Myocyte (in vitro differentiated cells): ENCODE measurements at places on chromosomes 7 and 10. TPM values are rescaled to one million over a fixed set of nuclear protein-coding genes. Genes with fewer than 3 reads are reported as not detected.

- DNase-seq, result no peak
Measured at GRCh38 chr10:30854656-30855055, 177.0 kb downstream of the ZNF438 start.

DNA sequence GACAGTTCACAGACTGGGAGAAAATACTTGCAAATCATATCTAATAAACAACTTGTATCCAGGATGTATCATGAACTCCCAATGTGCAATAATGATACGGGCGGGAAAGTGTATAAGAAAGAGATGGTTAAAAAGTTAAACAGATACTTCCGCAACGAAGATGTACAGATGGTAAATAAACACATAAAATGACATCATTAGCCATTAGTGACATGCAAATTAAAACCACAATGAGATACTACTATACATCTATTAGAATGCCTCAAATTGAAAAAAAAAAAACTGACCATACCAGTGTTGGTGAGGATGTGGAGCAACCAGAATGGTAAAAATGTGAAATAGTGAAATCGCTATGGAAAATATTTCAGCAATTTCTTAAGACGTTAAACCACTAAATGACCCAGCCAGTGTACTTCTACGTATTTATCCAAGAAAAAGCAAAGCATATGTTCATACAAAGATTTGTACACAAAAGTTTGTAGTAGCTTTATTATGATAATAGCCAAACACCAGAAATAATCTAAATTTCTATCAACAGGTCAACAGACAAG lies 83.5 kb downstream of the IPMK start:
- DNase-seq, result no peak

DNA sequence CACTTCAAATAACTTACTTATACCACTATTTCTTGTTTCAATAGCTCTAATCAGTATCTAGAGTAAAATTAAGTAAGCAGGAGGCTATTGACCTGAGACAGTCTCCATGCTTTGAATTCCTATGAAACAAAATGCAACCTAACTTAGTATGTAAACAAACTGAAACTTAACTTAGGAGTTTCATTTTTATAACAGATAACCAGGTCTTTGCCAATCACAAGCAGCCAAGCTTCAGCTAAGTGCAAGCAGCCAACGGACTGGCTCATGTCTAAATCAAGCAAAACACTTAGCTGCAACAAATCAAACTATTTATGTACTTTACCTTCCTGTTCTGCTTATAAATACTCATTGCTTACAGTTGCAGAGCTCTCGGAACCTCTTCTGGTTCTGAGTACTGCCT lies 4.4 kb upstream of the GSTK1 start:
- DNase-seq, result no peak

GRCh38 chr7:71886046-71886445 lies 526.1 kb downstream of the CALN1 start:
- no peak for DNase-seq

TAF5 gene
- total RNA-seq, result 2.7 and 3.5 TPM in 2 replicates

DNA sequence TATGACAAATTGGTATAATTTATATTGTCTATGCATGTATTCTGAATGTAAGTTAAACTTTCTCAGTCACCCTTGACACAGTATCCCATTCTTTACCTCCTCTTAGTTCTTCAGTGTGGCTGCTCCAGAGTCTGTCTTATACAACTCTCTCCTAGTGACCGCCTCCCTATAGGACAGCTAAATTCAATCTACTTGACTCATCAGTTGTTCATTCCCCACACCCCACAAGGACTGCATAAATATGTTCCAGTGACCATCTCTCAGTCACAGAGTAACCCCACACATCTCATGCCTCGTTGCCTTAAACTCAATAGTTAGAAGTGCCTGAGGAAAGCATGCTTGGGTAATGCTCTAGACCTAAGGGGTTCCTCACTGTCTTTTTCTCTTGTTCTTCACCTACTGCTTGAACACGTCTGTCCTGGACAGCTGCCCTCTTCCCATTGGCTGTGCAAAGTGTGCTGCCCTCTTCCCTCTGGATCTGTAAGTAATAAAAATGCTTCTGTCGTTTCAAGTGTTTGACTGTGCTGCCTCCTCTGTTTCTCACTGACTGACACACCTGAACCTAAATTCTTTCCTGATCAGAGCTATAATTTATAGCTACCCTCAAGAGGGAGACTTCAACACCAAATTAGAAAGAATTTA lies 494.6 kb upstream of the GRM3 start:
- no peak for DNase-seq

DNA sequence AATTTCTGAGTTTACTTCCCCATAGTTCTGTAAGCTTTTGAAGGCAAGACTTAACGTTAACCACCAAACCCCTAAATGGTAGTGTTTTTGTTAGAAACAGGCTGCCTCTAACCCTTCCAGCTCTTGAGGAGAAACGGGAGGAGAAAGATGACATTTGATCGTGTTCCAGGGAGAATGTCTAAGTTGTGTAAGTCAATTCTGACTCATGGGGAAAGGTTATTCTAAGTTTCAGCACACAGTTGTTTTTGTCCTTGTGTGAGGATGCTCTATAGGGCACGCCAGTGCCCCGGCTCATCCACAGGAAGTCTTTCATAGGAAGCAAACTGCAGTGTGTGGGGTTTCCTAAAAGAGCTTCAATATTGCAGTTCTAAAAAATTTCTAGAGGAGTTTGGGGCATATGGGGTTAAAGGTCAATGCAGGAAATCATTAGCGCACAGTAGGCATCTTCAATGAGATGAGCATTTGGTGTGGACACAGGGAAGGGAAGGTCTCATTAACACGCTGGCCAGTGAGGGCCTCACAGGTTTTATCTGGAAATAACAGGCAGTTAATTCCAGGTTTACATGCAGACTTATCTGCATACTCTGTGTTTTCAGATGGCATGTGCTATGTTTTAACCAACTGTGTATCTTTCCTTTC lies 638.2 kb upstream of the IGFBP3 start:
- DNase-seq, result peak; percentile 24

CCDC146 gene
- total RNA-seq, result 2.3 and 3.4 TPM in 2 replicates

CCL24 gene
- total RNA-seq, result 0.72 TPM in 1 of 2 replicates, not detected in the other

GRCh38 chr7:106112972-106113421 lies 885 bp upstream of the SYPL1 start:
- DNase-seq, result no peak

DNA sequence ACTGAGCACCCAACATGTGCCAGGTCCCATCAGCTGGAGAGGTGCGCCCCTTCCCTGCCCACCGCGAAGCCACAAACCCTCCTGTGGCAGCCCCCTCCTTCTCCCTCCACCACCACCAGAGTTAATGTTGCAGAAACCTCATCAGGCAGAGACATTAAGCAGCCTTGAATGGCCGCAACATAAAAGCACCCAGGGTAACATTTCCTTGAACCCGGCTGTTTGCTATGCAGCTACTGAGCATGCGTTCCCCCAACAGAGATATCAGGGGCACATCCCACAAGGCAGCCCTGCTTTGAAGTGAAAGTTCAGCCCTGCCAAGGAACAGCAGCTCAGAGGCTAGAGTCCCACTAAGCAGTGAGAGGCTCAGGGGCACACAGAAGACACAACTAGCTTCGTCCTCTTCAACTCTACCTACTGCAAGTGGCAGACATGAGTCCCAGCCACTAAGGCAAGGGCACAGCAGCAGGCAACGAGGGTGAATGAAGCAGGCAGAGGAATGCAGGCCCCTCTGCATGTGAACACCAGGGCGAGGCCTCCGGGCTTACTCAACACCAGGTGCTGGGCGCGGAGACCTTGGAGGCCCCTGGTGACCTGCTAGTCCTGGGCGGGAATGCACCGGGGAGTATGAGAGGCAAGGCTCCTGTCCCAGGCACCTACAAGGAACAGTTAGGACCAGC lies 107.4 kb downstream of the SLIT1 start:
- DNase-seq, result no peak

GRCh38 chr10:118870467-118871243 lies 115.9 kb upstream of the CACUL1 start:
- DNase-seq, result peak; percentile 43

- peak; percentile 85 for DNase-seq
Measured at GRCh38 chr10:4545062-4545461, 280.9 kb upstream of the AKR1E2 start.

DNA sequence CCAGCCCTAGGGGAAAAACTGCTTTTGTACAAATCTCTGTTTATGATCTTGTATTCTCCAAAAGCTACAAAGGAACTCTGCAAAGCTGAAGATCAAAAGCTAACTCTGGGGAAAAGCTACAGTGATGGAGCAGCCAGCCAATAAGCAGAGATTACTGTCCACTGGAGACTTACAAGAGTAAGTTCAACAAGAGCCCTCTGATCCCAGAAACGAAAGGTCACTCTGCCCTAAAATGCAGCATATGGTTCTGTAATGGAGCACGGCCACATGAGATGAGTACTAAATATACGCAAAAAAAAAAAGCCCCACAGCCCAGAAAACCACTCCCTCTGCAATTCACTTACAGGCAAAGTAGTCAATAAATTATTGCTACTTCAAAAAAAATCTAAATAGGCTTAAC lies 60.1 kb downstream of the ERCC6 start:
- DNase-seq, result no peak

GPR15LG gene
- not detected in 2 replicates for total RNA-seq

- no peak for DNase-seq
Measured at GRCh38 chr7:88015309-88015708, 81.3 kb downstream of the ADAM22 start.

GPNMB gene
- total RNA-seq, result 382 and 539 TPM in 2 replicates

- no peak for DNase-seq
Measured at GRCh38 chr7:46955531-46955930, 626.4 kb downstream of the TNS3 start.

DNA sequence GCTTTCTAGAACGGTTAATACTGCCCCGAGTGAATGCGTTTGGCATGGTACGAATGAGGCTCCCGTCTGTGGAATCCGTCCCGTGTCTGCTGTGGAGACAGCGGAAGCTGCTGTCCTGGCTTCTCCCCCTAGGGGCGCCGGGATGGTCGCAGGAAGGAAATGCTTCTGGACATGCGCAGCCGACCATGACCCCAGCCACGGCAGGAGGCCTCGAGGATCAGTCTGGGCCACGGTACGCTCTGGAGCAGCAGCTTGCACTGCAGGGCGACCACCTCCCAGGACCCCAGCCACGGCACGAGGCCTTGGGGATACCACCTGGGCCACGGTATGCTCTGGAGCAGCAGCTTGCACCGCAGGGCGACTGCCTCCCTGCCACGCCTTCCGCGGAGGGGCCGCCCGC lies 107.9 kb downstream of the CYTH3 start:
- DNase-seq, result no peak

DNA sequence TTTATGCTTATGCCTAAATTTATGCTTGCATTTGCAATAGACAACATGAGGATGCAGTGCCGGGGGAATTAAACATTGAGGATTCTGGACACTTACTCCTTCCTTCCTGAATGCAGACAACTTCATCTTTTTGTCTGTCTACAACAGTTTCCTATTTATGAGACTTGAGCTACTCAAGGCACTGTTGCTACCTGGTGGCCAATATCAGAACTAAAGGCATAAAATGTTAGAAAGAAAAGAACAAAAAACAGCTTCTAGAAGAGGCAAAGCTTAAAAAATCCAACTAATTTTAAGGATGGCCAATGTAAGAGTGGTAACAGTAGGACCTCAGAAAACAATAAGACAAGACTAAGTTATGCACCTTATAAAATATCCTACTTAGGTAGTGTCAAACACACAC lies 144.5 kb upstream of the PTN start:
- no peak for DNase-seq

MET gene
- total RNA-seq, result 35.3 and 36.8 TPM in 2 replicates

TMEM184A gene
- total RNA-seq, result 0.32 and 2.8 TPM in 2 replicates

LRRD1 gene
- 0.26 and 0.29 TPM in 2 replicates for total RNA-seq

DNA sequence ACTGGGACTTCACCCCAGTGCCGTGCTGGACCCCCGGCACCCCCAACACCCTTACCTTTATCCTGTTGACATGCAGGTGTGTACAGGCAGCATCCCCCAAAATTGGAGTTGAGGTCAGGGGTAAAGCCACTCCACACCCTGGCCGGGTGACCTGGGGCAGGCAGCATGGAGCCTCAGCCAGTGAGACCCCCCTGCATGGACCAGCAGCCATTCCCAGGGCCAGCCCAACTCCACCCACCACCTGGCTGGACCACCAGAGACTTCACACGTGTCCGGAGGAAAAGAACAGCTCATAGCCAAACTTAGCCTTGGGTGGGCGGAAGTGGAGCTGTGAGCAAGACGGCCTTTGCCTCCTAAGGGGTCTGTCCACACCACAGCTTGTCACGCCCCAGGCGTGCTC lies 413.0 kb upstream of the FOXK1 start:
- no peak for DNase-seq
